ENCODE measurements at places on chromosomes 11 and 22. TPM values are rescaled to one million over a fixed set of nuclear protein-coding genes. Genes with fewer than 3 reads are reported as not detected.

DNA sequence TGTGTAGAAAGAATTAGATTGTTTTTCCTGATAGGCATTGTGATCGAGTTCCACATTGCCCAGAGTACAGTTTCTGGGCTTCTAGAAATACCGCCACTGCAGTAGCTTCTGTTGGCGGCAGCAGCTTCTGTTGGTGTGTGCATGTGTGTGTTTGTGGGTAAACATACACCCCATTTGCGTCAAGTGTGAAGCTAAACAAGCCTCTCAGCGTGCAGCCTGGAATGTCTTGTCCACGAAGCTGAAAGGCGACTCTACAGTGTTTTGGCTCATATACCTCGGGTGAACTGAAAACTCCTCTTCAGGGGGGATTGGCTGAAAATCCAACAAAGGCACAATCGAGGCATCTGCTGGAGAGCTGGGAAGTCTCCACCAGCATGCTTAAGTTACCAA is 112.0 kb upstream of the E2F8 start:
- no peak for DNase-seq

GRCh38 chr11:67675058-67675747 is 780 bp upstream of the ALDH3B2 start:
- no peak for DNase-seq

DNA sequence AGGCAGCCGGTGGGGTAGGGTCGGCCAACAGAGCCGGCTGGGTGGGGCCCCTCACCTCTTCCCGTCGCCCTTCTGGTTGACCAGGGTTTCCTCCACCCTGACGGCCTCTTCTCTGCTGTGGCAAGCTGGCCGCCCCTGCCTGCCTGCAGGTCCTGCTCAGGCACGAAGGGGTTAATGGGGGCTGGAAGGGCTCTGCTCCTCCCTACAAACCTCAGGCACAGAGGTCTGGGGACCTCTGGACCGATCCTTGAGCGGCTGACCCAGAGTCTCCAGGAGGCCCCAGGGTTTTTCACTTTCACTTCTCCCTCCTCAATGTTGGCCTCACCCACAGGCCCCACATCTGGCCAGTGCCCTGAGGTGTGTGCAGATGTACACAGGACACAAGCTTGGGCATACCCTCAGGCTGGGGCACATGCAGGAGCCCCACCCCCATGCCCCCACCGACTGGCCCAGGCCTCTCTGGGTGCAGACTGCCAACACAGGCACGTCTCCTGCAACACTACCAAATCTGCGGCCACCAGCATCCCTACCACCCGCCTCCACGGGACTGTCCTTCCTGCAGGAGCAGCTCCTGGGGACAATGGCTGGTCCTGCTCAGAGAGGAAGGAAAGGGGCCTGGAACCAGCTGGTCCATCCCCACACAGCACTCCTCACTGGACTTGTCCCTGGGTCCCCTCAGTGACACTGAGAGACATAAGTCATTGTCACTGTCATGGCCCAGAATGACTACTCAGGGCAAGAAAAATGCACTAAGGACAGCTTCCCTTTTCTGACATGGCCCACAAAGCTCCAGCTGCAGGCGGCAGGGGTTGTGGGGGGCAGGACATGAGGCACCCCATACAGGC is 3.2 kb upstream of the TBX1 start:
- no peak for DNase-seq

DNA sequence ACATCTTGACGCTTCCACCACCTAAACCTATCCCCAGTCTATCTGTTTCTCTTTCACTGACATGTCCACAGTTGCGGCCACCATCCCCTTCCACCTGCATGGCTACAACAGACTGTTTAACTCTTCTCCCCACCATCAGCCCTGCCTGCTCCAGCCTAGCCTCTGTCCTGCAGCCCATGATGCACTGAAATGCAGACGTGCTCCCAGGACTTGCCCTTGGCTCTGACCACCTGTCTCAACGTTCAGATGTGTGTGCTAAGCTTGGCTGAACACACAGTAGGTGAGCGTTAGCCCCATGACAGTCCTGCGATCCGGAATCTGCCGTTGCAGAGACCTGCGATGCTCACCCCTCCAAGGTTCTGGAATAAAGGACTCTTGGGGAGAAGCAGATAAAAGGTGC is 22.7 kb downstream of the CBX7 start:
- DNase-seq: no peak

The GNAZ gene
- 8.6 TPM for total RNA-seq

DNA sequence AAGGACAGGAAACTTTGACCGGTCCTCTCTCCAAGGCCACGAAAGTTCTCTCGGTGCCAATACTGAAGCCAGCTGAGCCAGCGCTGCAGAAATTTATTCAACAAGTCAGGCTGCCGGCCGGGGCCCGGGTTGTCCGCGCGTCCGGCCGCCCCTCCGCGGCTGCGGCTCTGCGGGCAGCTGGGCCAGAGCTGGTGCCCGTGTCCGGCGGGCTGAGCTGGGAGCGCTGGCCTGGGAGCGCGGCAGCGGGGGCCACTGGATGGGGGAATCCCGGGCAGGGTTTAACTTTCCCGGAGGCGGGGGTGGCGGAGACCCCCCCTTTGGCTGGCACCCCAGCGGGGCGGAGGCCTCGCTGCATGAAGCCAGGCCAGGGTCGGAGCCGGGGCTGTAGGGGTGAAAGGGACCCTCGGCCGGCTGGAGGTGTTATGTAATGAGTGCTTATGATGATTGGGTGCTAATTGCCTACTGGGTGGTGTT is 12.3 kb upstream of the CACNA1I start:
- no peak for DNase-seq

All from omental fat pad (tissue), 4 donors.